ENCODE measurements at places on chromosomes 6 and 20.

- DNase-seq = no peak
These were observed 14.2 kb downstream of the ERGIC3 start for GRCh38 chr20:35555951-35556645.

DNA sequence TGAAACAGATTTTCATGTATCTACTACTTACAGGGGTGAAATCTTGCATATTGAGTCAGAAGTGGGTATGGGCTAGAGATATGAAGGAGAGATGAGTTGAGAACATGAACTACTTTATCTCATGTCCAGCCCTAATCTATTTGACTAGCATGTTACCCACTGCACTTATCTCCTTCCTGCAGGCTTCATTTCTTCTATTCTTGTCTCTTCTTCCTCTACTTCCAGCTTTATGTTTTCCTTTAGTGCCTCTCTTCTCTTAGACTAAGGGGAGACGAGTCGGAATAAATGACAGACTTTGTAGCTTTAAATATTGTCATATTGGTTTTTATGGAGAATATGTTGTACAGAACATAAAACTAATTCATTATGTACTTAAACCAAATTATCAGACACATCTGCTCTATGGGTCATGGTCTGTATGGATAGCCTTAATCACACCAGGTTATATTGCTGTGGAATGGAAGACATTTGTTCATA lies 5.3 kb downstream of the RAB32 start:
- no peak for DNase-seq

- no peak for DNase-seq
These were observed 33.9 kb upstream of the FBXO9 start for GRCh38 chr6:53031281-53031680.

DNA sequence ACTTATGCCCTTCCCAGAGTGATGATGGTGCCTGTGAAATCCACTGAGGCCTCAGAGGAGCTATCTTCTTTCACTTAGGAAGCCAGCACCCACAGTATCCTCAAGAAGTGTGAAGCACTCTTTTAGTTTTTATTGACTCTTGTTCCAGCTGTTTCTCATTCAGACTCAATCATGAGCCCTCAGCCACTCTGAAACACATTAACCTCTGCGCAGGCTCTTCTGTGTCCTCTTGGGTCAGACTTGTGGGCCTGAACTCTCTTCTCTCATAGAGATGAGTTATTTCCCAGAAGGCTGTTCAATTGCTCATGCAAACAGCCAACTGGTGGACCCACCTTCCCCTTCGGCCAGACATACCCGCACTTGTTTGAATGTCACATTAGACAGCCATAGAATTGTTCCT lies 27.8 kb upstream of the PREP start:
- no peak for DNase-seq

- DNase-seq = no peak
These were observed 175.6 kb downstream of the ZFP64 start for GRCh38 chr20:52016022-52016421.

DNA sequence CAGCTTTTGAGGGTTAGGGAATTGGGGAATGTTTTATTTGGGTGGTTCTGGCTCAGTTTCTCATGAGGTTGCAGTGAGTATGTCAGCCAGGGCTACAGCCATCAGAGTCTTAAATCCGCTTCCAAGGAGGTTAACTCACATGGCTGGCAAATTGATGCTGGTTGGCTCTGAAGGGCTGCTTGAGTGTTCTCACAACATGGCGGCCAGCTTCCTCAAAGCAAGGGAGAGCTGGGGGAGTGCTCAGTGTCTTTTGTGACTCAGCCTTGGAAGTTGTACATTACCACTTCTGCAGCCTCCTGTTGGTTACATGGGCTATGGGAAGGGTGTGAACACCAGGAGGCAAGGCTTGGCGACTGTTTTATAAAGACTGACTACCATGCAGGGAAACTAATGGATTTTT lies 17.8 kb upstream of the PPP1R3G start:
- DNase-seq = no peak

GRCh38 chr6:125379174-125379573 lies 77.4 kb upstream of the HDDC2 start:
- no peak for DNase-seq

DNA sequence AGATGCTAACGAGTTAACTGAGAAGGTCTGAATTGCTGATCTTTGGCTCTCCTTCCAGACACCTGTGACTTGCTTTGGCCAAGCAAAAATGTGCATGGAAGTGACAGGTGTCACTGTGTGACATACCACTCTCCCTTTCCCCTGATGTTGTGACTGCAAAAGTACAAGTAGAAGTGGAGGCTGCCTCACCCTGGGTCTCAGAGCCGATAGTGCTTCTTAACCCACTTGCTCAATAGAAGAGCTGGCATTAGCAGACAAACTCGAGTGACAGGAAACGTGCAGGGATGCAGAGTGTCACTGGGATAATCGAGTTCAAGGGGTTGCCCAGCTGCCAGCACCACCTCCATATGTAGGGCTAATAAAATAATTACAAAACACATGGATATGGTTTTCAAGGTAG lies 16.4 kb upstream of the SPO11 start:
- no peak for DNase-seq

GRCh38 chr6:36597775-36598174 lies 3.6 kb downstream of the SRSF3 start:
- no peak for DNase-seq

DNA sequence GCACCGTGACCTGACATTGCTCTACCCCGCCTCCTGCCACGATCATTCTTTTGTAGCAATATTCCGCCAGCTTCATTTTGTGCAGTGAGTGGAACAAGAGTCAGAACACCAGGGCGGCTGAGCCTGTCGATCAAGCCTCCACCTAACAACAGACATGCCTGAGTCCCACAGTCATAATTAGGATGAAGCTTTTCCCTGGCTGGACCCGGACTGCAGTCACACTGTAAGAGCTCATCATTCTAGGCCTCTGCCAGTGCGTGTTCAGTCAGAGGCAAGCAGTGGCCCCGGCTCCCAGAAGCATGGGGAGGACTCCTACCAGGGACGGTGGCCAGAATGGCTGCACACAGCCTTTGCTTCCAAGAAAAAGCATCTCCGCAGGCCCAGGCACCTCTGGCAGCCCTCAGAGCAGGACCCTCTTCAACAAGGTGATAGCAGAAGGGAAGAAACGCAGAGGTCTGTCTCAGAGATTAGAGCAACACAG lies 23.2 kb upstream of the UNC93A start:
- no peak for DNase-seq

- DNase-seq = no peak
These were observed 228.1 kb upstream of the CST7 start for GRCh38 chr20:24720957-24721356.

GRCh38 chr6:133131621-133132465 lies 109.3 kb upstream of the EYA4 start:
- no peak for DNase-seq

- no peak for DNase-seq
These were observed 149.4 kb upstream of the OGFRL1 start for GRCh38 chr6:71139249-71139648.
